NCI-H69 (cell line): ENCODE measurements at places on chromosomes 3 and 15.

DNA sequence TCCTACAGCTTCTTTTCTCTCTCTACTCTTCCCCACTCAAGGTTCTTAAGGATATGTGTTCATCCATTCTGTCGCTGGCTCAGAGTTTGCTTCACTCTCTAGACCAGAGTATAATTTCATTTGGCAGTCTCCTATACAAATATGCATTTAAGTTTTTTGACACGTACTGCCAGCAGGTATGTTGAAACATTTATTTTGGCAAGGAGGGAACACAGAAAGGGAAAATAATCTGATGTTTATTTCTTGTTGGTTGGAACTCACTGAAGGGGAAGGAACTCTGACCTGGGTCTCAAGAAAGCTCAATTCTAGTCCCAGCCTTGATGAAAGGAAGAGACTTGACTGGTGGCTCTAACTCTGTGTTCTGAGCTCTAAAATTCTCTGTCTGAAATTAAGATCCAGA lies 21.6 kb downstream of the FANCD2 start:
- no peak for DNase-seq

- peak; percentile 94 for DNase-seq
Observed at GRCh38 chr3:87225659-87226058, 1.4 kb upstream of the CHMP2B start.

DNA sequence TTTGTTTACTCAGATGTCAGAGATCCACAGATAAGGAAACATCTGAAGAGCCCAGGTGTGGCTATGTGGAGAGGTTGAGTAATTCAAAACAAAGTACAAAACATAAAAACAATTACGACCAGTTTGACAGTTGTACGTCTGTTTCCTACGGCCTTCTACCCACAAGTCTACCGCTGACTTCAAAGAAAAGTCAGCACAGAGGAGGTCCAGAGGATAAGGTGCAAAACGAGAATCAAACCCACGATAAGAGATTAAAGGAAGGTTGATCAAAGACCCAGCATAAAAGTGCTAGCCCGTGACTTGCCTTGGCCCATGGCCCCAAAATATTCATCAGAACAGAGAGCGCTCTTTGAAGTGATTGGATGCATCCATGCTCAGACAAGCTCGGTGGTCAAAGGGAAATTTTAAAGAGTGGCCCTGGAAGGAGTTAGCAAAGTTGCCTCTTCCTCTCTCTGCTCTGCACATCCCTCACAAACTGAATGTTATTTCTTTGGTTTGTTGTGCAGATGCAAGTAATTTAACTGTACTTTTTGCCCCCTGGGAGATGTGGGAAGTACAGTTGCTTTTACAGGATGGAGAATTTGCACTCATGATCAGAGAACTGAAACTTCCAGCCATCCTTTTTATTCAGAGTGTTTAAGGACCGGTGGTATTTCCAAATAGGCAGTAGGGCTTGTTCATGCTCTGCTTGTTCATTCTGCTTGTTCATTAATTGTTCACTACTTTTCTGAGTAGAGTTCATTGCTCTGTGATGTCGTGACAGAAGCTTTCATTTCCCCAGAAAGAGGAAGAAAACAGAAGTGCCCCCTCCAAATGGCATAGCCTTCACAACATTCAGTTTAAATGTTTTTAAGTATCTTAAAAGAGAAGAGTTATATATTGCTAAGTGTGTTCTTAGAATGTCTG lies 31.1 kb downstream of the MME start:
- DNase-seq, result no peak

DNA sequence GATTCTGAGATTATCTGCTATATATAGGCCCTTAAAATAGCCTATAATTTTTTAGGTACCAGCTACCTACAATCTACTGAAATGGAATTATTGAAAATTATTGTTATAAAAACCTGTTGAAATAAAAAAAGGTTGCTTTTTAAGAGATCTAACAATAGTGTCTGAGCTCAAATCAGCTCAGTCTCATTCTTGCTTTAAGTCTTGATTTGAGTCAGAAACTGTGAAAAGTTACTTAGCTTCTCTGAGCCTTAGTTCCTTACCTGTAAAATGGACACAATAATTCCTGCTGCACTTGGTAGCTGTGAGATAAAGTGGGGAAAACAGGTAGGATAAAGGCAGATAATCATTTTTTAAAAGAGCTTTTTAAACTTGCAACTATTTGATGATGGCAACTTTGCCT lies 118.8 kb upstream of the UBE2E2 start:
- DNase-seq, result no peak

DNA sequence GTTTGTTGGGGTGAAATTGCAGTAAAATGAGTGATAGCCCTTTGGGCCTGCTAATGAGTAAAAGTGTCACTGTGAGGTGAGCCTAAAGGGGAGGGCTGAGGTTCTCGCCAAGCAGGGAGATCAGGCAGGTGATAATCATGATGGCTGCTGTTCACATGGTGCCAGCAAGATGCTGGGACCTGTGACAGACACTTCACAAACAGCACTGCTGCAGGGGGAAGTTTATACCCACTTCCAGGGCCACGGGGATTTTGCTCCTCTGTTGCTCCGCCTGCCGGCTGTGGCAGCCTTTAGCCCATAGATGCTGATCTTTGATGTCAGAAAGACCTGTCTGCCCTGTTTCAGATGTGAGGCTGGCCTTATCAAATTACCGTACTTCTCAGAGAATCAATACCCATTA lies 96.7 kb downstream of the SV2B start:
- DNase-seq, result peak; percentile 45

- DNase-seq, result no peak
Observed at GRCh38 chr3:32469151-32469874, 33.3 kb downstream of the CMTM6 start.

GRCh38 chr3:119304201-119304713 lies 10.1 kb downstream of the ARHGAP31 start:
- DNase-seq, result no peak

- DNase-seq, result peak; percentile 77
Observed at GRCh38 chr3:105369500-105370371, 3.0 kb downstream of the ALCAM start.

GRCh38 chr3:128274837-128275236 lies 121.6 kb downstream of the EEFSEC start:
- DNase-seq, result no peak

GRCh38 chr15:29226436-29227208 lies 43.0 kb downstream of the NSMCE3 start:
- peak; percentile 98 for DNase-seq

DNA sequence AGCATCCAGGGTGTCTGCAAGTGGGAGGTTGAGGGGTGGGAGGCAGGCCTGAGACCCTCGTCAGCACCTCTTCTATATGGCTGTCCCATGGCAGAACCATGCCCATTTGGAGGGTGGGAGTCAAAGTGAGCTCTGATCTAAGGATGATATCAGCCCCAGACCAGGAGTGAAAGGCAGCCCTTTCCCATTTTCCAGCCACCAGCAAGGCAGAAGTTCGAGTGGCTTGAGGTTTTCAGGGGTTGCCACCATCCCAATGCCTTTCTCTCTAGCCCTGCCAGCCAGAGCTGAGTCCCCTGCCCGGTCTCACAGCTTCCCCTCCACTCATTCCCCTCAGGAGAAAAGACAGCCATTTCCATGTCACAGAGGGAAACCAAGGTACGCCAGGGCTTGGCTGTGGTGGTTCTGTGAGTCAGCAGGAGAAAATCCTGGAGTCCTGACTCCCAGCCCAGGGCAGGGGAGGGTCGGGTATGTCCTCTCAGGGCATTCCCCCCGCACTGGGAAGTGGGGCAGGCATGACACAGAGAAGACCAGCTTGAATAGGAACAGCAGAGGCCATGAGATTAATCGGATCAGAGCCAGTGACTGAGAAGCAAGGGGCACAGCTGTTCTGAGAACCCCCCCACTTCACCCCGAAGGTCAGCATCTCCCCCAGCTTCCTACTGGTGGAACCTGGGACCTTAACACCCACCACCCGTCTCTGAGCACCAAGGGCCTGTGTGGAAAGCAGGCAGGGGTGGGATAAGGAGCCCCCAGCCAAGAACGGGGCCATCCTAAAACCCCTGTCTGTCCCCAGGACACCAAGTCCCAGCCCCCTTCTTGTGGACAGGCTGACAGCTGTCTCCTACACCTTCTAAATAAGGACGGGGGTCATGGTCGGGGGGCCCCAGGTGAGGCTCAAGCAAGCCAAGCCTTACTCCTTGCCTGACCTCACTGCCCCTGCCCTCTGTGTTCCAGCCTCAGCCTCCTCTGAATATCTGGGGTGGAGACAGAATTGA lies 965 bp upstream of the SLC38A3 start:
- DNase-seq, result no peak

DNA sequence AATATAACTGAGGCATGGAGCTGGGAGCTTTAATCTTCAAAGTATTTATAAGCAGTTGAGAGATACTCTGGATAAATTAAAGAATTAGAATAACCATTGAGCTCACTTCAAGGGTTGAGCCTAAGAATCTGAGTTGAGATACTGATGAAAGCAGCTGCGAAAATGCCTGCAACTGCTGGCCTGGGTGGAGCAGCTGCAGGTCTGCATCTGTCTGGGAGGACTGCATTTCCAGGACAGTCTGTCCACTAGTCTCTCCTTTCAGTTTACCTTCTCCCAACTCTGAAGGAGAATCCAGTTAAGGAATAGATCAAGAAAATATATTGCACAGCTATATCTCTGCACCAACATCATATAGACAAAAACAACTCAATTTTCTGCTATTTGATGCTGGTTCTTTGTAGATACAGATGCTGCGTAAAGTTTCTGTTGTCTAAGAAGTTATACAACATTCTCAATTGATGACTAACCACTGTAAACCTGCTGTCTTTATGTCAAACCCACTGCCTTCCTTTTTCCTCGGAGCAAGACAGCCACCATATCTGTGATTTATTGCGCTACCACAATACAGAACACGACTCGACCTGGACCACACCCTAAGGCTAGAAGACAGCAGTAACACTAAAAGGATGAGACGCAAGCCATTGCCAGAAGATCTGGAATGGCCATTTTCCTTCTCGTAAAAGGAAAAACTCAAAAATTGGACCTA lies 245.1 kb downstream of the MAGI1 start:
- DNase-seq, result no peak

DNA sequence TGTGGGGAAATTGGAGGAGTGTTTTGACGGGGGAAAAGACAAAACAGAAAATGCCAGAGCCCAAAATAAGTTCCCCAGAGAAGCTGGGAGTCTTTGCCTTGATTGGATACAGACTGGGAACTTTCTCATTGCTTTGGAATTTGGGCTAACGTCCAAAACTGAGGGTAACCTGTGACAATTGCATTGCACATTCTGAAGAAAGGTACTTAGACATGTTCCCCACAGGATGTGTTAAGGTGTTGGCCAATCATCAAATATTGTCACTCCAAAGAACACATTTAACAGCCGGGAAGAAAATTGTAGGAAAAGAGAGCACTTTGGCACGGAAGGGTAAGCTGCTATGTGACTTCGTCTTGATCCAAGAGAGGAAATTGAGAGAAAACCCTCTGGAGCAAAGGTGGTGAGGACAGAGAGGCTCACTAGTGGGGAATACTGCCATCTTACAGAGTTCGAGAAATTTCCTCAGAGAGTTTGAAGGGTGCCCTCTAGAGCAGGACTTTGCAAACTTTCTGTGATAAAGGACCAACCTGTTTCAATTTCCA lies 619.5 kb upstream of the TBL1XR1 start:
- peak; percentile 10 for DNase-seq

- peak; percentile 64 for DNase-seq
Observed at GRCh38 chr3:113736548-113737089, 9.4 kb downstream of the NAA50 start.

- DNase-seq, result no peak
Observed at GRCh38 chr15:74032046-74032445, 37.5 kb downstream of the PML start.

DNA sequence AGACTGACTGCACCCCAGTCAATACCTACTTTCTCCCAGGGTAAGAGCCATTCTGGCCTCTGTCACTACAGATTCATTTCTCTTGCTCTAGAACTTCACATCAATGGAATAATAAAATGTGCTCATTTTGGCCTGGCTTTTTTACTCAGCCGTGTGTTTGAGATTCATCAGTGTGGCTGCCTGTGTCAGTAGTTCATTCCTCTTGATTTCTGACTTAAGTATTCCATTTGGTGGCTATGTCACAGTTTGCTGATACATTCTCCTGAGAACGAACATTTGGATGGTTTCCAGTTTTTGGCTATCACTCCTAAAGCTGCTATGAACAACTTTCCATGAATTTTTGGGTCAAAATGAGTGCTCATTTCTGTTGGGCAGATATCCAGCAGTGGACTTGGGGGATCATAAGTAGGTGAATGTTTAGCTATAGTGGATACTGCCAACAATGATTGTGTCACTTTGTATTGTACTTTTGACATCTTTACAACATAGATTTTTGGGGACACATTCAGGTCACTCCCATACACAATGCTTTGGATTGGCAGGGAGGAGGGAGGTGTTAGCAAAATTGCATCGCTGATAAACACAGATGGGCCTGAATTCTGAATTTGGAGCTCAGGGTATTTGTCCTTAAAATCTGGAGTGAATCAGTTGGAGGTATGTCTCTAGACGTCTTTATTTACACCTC lies 19.8 kb upstream of the FAM107A start:
- DNase-seq, result no peak

DNA sequence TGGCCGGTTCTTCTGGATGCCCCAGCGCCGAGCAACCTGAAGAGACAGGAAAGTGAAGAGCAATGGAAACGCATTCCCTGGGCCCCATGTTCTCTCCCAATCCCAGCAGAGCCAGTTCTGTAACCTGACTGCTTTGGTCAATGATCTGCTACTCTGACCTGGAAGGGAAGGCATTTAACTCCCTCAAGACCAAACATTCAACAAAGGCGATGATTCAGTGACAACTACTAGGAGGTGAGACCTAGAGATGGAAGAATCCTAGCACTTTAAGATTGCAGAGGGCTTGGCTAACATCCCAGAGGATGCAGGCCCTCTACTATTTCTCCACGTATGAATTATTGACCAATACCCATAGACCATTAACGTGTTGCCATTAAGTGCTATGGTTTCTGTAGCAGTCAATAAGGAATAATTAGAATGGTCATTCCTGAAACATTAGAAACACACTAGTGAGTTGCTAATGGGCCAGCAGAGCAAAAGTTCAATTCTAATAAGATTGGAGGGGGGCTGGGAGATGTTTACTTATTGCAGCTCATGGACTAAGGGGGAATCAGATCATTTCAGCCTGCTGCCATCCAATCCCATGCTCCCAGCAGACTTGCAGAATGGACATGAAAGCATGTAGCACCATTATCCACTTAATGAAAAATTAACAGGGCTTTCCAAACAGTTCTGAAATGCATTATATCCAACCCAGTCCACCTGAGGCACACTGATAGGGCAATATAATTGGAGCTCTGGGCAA lies 56.6 kb downstream of the ETV5 start:
- no peak for DNase-seq

- no peak for DNase-seq
Observed at GRCh38 chr15:25342629-25343028, 96.2 kb downstream of the UBE3A start.

DNA sequence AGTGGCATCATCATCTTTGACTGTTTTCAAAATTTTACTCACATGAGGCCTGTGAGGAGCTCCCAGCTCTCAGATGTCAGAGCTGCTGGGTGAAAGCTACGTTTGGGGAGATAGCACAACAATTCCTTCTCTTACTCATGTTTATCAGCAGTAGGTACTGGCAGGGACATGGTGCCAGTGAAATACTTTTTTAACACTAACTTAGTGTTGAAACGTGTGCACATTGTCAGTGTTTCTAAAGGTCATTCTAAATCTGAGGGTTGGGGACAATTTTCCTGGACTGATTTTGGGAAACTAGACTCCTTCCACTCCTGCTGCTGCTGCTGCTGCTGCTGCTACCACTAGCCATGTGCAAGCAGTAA lies 487.4 kb downstream of the PDCD6IP start:
- DNase-seq, result no peak
